ENCODE measurements at places on chromosomes 1 and 21. TPM values are rescaled to one million over a fixed set of nuclear protein-coding genes. Genes with fewer than 3 reads are reported as not detected.

The EFNA3 gene
- 3.6 TPM for total RNA-seq

The SPRR2F gene
- not detected for total RNA-seq

The NPR1 gene
- 0.09 TPM for total RNA-seq

The WNT2B gene
- not detected for total RNA-seq

The SLFNL1 gene
- 0.14 TPM for total RNA-seq

DNA sequence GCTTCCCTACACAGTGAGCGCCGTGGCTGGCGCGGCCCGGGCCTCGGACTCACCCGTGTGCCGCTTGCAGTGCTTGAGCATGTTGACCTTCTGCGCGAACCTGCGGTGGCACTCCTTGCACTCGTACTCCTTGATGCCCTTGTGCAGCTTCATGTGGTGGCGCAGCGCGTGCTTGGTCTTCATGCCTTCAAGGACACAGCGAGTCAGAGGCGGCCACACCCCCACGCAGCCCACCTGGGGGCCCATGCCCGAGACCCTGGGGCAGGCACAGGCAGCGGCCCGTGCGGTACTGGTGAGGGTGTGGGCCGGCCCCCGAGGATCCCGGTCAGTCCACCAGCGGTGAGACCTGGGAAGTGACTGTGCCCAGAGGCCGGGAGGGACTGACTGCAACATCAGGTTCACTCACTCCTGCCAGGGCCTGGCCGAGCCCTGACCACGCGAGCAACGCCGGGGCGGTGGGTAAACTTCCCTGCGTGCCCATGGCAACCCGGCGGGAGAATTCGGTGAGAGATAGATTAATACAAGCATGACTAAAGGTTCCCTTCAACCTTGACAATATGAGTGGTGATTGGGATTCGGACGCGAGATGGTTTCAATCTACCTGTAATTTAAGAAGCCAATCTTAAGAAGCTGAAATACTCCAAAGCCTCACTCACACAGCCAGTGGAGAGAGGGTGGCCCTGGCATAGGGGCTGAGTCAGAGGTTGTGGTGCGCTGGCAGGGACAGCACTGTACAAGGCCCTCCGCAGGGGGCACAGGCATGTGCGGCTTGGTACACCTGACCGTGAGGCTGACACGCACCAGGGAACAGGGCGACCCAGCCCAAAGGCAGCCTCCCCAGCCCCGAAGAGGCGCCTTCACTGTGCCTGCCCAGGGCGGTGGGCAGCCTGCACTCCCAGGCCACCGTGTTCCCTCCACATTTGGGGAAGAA lies 49.1 kb upstream of the RIPK4 start:
- peaks cover 15% of the 10 kb centered on the region for H3K36me3 ChIP-seq
- H3K4me1 ChIP-seq = peaks cover 5% of the 10 kb centered on the region
- no peaks in the 10 kb centered on the region for H3K27me3 ChIP-seq

- no peaks in the 10 kb centered on the region for H3K27me3 ChIP-seq
- peaks cover 2% of the 10 kb centered on the region for H3K36me3 ChIP-seq
- no peak overlapping the region for H3K27ac ChIP-seq
- DNase-seq = no peak
- H3K4me3 ChIP-seq = no peak overlapping the region
These were observed 16.9 kb downstream of the CD160 start for GRCh38 chr1:145736191-145736590.

DNA sequence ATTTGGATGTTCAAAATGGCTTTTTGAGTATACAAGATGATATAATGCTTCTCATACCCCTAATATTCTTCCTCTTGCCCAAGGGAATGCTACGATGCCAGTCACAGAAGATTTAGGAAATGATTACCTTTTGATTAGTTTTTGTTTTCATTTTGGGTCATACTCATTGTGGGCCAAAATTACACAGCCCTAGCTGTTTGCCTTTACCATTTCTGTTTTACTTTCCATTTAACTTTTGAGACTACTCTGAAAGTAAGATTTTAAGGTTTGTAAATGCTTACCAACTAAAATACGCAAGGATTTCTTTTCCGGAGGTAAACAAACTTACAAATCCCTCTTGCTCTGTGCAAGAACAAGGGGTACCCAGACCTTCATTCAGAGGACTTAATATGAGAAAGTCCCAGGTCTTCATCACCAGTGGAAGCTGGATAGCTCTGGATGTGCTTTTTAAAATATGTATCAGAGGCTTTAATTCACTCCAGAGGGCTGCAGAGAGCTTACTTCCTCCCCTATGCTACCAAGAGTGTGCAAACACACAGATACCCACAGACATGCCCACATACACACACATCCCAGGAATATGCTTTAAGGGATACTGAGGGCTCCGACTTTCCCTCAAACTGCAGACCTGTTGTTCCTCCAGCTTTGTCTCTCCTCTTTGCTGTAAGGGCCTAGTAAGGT lies 631.4 kb downstream of the SMYD3 start:
- no peak for DNase-seq
- H3K36me3 ChIP-seq = no peaks in the 10 kb centered on the region
- no peak overlapping the region for H3K27ac ChIP-seq
- no peaks in the 10 kb centered on the region for H3K27me3 ChIP-seq
- no peak overlapping the region for H3K4me3 ChIP-seq
- H3K4me1 ChIP-seq = no peaks in the 10 kb centered on the region

GRCh38 chr1:241997401-241997998 lies 1.4 kb downstream of the MAP1LC3C start:
- H3K27ac ChIP-seq = no peak overlapping the region
- H3K4me3 ChIP-seq = no peak overlapping the region
- no peaks in the 10 kb centered on the region for H3K27me3 ChIP-seq
- DNase-seq = no peak
- peaks cover 6% of the 10 kb centered on the region for H3K4me1 ChIP-seq

DNA sequence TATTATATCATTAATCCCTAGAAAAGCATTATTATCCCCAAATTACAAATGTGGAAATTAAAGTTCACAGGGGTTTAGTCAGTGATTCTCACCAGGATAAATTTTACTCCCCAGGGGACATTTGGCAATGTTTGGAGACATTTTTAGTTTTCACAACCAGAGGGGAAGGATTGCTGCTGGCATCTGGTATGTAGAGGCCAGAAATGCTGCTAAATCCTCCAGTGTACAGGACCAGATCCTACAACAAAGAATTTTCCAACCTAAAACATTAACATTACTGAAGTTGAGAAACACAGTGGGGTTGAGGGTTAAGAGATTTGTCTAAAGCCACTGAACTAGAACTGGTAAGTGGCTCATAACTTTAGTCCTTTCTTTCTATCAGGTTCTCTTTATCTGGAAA lies 162.0 kb upstream of the SYT6 start:
- no peak overlapping the region for H3K27ac ChIP-seq
- H3K36me3 ChIP-seq = no peaks in the 10 kb centered on the region
- no peak overlapping the region for H3K4me3 ChIP-seq
- H3K4me1 ChIP-seq = no peaks in the 10 kb centered on the region

GRCh38 chr1:175941164-175941563 lies 197.8 kb upstream of the TNR start:
- no peak for DNase-seq
- H3K36me3 ChIP-seq = peaks cover 58% of the 10 kb centered on the region
- no peak overlapping the region for H3K4me3 ChIP-seq
- no peak overlapping the region for H3K27ac ChIP-seq
- H3K4me1 ChIP-seq = no peaks in the 10 kb centered on the region
- H3K27me3 ChIP-seq = no peaks in the 10 kb centered on the region

GRCh38 chr1:241533326-241534115 lies 1.3 kb downstream of the KMO start:
- H3K27ac ChIP-seq = no peak overlapping the region
- no peaks in the 10 kb centered on the region for H3K36me3 ChIP-seq
- peaks cover 17% of the 10 kb centered on the region for H3K4me1 ChIP-seq
- no peak for DNase-seq

- no peaks in the 10 kb centered on the region for H3K4me1 ChIP-seq
- H3K4me3 ChIP-seq = no peak overlapping the region
- H3K27ac ChIP-seq = no peak overlapping the region
- H3K27me3 ChIP-seq = peaks cover 23% of the 10 kb centered on the region
These were observed 42.4 kb downstream of the FNBP1L start for GRCh38 chr1:93490357-93490756.

DNA sequence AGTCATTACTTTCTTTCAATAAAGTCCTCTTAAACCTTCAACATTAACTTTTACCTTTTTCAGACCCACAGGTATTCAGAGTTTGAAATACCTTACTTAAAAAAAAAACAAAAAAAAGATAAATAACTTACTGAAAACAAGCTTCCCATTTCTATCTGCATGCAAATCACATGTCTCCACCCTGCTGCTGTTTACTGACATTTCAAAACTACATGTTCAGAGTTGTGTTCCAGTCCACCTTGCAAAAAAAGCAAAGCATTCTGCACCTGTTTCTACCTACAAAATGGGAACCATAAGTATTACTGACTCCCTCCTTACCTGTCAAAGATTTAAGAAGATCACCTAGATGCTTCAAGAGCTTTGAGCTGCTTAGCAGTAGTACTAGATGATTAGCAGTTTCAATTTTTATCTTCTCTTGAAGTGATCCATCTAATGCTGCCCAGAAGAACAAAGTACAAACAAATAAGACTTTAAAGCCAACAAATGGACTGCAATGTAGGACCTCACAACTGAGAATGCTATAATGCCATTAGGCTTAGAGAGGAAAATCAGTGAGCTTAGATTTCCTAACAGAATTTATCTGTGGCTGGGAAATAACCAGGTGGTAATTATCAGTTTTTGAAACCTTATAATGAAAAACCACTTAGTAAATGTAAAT lies 61.2 kb downstream of the ANKRD13C start:
- H3K27me3 ChIP-seq = no peaks in the 10 kb centered on the region
- H3K4me3 ChIP-seq = no peak overlapping the region
- DNase-seq = no peak
- peaks cover 30% of the 10 kb centered on the region for H3K36me3 ChIP-seq
